ENCODE measurements at places on chromosomes 1 and 21.
A peak's percentile ranks its signal among the peaks of the same experiment; 100 is the strongest.

GRCh38 chr1:94383966-94384408, 34.2 kb upstream of the ABCD3 start:
- DNase-seq, result peak; percentile 90

DNA sequence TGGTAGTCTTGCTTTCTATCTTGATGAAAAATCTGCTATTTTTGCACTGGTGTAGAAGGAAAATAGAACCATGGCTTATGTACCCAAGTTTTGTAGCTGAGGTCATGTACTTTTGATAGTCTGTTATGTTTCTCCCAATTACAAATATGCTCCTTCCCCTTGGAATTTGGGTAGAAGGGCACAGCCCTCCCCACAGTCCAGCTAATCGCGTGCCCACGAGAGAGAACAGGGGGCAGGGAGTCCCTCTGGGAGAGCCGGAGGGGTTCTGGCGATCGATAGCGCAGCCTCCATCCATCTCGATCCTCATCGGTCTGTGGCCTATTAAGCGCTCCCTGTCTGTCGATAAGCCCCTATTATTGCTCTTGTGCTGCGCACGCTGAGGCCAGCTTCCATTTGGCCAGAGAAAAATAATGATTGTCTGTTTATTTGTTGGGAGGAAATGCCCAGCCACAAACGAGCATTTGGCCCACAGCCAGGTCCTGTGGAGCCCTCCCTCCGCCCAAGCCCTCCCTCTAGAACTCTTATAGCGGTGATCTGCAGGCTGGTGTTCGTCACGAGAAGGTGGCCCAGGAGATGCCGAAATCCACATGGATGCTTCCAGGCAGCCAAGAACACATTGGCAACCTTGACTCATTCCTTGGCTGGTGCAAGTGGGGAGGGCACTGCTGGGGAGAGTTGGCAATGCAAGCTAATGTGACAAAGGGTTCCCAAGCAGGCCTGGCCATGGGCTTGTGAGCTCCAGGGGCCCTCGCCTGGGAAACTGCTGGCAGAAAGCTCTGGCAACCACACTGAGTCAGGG, 134.7 kb upstream of the TNR start:
- no peak for DNase-seq

- no peak for DNase-seq
Measured at GRCh38 chr1:41355761-41356160, 5.5 kb upstream of the FOXO6 start.

DNA sequence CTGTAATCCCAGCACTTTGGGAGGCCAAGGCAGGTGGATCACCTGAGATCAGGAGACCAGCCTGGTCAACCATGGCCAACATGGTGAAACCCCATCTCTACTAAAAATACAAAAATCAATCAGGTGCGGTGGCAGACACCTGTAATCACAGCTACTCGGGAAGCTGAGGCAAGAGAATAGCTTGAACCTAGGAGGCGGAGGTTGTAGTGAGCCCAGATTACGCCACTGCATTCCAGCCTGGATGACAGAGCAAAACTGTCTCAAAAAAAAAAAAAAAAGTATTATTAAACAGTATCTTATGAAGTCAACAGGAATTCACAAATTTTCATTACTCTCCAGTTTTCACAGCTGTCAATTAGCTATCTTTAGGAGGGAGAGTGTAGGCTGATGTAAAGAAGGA, 3.8 kb downstream of the ACBD6 start:
- DNase-seq, result no peak

DNA sequence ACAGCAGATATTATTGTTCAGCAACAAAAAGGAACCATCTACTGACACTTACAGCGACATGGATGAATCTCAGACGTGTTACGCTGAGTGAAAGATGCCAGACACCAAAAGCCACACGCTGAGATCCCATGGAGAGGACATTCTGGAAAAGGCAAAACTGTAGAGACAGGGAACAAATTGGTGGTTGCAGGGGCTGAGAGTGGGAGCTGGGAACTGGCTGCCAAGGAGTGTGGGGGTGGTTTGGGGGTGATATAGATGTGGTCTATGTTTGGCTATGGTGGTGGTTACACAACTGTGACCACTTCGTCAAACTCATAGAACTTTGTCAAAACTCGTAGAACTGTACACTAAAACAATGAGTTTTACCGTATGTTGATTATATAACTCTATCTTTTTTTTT, 57.7 kb downstream of the RIPK4 start:
- no peak for DNase-seq

DNA sequence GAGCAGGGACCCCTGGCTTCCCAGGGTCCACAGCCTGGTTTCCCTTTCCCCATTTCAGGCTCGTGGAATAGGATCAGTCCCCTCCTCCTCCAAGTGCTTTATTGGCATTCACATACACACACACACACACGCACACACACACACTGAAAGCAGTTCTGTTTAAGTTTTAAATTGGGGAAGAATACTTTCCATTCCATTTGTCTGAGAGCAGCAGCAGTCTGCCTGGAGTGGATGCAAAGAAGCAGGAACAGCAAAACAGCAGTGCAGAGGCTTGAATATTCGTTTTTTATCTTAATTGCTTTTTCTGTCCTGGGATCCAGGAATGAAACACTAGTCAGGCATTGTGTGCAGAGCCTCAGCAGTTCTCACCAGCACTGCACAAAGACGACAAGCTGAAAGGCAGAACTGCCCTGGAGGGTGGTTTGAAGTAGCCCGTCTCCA, 7.1 kb downstream of the CYB561D1 start:
- no peak for DNase-seq

DNA sequence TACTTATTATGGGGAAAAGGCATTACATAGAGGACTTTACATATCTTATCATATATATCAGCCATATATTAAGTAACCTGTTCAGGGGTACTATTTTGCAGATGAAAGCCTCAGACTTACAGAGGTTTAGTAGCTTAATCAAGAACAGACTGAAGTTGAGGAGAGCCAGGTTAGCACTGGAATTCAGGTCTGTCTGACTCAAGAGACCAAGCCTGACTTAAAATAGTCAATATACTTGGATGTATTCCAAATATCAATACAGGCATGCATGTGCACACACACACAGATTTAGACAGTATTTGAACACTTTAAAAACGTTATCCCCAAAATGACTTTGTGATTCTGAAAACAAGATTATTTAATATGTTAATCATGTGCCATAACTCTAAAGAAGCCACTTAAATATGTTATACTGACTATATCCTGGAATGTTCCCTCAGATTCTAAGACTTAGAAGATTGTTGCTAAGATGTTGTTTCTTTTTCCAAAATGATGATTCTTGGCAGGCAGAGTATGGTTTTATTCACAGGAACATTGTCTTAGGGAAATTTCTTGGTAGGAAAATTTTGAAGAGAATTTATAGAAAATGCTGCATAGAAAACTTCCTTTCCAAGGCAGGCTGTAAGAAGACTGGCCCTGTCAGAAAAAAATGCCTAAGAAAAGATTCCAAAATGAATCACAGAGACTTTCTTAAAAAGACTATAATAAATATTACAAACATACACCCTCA, 61.6 kb downstream of the ADAMTS1 start:
- DNase-seq, result no peak

DNA sequence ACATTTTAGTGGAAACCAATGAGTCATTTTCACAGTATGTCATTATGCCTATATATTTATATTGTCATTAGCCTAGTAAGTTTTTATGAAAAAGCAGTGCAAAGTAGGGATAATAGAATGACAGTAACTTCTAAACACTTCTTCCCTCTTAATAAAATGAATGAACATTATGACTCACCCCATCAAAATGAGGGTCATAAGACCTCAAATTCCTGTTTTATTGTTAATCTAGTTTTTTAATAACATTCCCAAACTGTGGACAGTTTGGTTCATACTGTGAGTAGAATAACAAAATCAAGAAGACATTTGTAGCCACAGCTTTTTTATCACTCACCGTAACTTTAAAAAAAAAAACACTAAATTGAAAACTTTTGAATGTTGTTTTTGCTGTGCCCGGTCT, 160.5 kb downstream of the LRRC40 start:
- DNase-seq, result no peak

GRCh38 chr1:61081686-61082310, 563 bp upstream of the NFIA start:
- DNase-seq, result peak; percentile 54

DNA sequence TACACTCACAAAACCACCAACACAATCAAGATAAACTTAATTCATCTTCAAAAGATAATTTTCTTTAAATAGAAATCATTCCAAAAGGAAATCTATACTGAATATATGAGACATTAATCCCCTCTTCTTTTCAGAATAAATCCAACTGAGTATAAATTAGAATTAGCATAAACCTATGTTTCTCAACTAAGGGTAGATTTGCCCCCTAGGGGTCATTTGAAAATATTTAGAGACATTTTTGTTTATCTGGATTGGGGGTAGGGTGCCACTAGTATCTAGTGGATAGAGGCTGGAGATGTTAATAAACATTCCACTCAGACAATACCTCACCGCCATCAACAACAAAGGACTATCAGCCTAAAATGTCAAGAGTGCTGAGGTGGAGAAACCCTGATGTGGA, 6.5 kb upstream of the TNFSF4 start:
- DNase-seq, result no peak

DNA sequence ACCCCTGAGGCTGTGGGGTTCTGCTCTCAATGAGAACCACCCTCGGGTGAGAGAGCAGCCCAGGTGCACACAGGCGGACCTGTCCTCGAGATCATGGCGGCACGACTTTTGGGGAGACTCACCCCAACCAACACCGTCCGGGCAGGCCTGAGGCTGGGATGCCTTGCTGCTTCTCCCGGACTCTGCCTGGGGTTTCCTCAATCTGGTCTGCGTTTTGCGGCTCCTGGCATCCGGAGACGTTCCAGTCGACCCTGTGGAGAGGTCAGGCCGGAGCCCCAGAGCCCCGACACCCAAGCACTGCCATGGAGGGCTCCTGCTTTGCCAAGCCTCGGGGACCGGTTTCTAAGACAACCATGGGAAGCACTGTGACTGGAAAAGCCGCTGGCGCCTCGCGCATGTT, 3879.7 kb downstream of the SRGAP2C start:
- no peak for DNase-seq

DNA sequence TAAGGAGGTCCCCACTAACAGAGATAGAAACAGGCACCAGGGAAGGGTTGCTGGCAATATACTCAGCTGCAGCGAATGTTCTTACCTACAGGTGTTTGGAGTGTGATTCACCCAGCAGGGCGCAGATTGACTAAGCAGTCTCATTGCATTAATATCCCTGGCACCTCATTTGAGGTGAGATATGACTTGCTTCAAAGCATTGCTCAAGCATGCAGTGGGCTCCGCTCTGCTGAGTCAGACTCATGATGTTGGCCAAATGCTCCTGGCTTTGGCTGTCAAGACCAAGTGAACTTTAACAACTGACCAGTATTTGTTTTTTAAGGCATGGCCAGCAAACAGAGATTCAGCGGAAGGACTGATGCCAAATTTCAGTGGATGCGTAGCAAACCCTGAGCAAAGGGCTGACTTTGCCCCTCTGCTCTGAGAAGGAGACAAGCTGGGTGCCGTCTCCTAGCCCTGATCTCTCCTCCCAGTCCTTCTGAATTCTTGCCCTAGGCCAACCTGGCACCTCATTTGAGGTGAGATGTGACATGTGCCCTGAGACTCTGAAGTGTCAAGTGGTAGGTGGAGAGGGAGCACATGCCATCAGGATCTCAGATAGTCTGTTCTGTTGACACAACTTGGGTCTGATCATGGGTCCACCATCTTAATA, 187.1 kb upstream of the COA6 start:
- DNase-seq, result peak; percentile 72

GRCh38 chr1:18572022-18572880, 58.4 kb upstream of the PAX7 start:
- DNase-seq, result no peak

- DNase-seq, result peak; percentile 52
Measured at GRCh38 chr21:45129189-45129923, 55.0 kb downstream of the ADARB1 start.

GRCh38 chr21:19508844-19509243, 1105.3 kb upstream of the TMPRSS15 start:
- no peak for DNase-seq

- DNase-seq, result no peak
Measured at GRCh38 chr1:4634793-4635406, 19.5 kb upstream of the AJAP1 start.

DNA sequence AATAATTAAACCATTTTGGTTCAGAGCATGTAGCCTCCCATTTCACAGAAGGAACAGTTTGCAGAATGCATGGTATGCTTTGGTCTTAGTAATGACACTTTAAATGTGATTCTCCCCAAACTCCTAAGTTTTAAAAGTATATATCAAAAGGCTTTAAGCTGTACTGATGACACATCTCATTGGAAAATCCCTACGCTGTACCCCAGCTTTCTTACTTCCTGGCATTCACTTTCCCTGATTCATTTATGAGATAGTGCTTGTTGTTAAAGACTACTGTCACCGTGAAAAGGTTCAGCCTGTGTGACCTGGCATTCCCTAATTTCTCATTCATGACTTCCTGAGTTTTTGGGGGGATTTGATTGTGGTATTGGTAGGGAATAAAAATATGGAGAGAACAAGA, 53.4 kb downstream of the MPZL1 start:
- no peak for DNase-seq

DNA sequence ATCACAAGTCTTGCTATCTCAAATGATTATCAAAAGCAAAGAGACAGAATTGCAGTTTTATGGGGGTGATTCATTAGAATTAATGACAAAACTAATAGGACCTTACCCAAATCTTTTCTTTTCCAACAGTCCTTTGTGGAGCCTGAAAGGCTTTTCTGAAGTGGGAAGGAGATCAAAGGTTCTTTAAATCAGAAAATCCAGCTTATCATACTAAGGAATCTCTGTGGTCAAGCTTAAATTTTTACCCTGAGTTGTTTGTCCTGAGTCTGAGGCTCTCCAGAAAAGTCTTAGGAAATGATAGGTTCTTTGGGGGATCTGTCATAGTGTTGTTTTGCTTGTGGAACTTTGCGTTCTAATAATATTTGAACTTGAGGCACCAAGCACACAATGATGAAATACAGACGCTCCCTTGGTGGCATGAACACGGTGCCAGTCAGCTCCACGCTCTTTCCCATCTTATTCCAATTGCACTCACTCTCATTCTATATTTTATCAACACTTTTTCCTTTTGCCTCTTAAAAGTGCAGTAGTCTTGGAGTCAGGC, 38.0 kb upstream of the COL24A1 start:
- DNase-seq, result no peak
